ENCODE measurements at places on chromosomes 5 and 9.

DNA sequence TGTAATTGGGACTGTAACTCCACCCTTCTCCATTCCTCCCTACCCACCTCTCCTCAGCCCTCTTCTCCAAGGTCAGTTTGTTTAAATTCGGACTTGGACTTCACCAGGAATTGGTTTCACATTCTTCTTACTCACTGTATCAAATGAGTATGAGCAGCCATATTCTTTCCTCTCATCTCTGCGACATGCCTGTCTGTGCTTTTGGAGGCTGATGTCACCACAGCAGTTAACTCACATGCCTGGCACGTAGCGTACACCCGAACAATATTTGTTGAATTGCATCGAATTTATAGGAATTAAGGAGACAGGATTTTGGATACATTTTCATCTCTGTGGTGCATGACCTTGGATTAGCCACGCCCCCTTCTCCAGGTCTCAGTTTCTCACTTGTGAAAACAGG lies 291.1 kb downstream of the ASTN2 start:
- DNase-seq = no peak

DNA sequence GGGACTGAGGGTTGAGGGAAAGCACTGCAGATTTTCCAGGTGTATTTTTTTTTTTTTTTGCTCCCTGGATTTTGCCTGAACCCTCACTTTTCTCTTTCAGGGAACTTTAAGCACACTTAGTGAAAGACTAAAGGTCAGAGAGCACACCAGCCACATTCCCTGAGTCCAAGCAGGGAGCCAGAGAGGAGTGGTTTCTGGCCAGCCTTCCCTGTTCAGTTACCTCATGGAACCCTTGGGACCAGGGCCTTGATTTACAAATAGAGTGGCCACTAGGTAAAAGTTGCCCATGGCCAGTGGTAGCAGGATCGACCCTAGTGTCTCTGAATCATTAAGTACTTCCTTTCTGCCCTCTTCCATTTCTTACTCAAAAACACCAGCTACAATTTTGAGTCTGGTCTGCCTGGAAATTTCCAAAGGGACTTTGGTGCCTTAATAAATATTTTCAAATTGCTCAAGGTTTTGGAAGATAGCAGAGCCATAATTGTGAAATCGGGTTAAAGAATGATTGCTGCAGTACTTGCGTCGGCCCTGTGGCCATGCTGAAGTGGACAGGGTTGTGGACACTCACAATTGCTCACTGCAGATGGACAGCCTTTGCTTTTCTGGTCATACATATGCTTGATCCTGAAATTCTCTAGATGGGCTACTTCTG lies 14.5 kb downstream of the PALM2AKAP2 start:
- no peak for DNase-seq

DNA sequence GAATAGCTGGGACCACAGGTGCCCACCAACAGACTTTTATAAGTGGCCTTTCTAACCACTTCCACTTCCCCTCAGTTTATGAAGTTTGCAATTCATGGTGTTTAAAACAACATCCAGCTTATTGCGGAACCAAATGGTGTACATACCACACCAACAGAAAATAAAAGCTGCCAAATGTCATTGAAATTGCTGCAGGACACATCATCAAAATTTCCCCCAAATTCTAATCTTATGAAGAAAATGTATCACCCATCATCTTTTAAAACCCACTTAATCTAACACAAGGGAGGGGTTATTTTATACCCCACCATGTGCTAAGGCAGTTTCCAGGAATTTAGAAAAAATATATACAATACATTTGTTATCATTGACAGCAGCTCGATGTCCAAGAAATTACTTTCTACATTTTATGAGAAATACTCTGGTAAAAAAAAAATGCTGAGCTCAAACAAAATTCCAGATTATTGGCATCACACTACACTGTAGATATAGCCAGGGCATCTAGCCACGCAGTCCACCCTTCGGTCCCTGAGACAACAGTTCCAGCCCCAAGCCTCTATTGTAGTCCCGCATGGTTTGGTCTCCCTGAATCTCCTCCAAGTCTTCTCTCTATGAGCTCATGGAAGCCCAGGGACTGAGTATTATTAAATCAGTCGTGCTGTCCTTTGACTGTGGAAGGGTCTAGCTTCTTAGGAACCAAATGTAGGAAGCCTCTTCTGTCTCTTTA lies 372.8 kb upstream of the SLC30A5 start:
- DNase-seq = no peak

GRCh38 chr9:92446536-92446935 lies 22.3 kb upstream of the OMD start:
- no peak for DNase-seq

DNA sequence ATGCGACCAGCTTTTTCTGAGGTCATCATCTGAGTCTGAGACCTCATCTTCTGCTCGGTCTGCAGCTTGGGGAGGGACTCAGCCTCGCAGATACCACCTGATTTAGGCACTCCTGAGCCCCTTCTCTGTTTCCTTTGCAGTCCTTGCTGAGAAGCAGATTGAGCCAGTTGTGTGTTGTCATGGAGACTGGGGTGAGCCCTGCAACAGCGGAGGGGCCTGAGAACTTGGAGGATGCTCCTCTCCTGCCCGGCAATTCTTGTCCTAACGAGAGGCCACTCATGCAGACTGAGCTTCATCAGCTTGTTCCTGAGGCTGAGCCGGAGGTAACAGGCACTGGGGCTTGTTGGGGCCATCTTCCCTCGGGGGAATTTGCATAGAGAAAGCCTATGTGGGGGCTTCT lies 19.2 kb downstream of the TEX53 start:
- no peak for DNase-seq

- no peak for DNase-seq
Observed at GRCh38 chr5:87027570-87027969, 240.1 kb upstream of the RASA1 start.

DNA sequence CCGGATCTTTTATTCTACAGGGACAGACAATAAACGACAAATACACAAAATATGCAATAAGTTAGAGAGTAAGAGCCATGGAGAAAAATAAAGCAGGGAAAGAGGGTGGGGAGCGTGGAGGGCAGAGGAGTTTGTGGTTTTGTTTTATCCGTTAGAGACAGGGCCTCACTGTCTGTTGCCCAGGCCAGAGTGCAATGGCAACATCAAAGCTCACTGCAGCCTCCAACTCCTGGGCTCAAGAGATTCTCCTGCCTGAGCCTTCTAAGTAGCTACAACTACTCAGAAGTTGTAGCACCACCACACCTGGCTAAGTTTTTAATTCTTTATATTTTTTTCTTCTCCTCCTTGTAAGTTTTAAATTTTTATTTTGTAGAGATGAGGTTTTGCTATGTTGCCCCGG lies 54.5 kb upstream of the CTNNA1 start:
- DNase-seq = no peak

- no peak for DNase-seq
Observed at GRCh38 chr5:137346281-137346680, 152.8 kb downstream of the SPOCK1 start.
